ENCODE measurements at places on chromosomes 7 and 10. TPM values are rescaled to one million over a fixed set of nuclear protein-coding genes. Genes with fewer than 3 reads are reported as not detected.
A peak's percentile ranks its signal among the peaks of the same experiment; 100 is the strongest.

DNA sequence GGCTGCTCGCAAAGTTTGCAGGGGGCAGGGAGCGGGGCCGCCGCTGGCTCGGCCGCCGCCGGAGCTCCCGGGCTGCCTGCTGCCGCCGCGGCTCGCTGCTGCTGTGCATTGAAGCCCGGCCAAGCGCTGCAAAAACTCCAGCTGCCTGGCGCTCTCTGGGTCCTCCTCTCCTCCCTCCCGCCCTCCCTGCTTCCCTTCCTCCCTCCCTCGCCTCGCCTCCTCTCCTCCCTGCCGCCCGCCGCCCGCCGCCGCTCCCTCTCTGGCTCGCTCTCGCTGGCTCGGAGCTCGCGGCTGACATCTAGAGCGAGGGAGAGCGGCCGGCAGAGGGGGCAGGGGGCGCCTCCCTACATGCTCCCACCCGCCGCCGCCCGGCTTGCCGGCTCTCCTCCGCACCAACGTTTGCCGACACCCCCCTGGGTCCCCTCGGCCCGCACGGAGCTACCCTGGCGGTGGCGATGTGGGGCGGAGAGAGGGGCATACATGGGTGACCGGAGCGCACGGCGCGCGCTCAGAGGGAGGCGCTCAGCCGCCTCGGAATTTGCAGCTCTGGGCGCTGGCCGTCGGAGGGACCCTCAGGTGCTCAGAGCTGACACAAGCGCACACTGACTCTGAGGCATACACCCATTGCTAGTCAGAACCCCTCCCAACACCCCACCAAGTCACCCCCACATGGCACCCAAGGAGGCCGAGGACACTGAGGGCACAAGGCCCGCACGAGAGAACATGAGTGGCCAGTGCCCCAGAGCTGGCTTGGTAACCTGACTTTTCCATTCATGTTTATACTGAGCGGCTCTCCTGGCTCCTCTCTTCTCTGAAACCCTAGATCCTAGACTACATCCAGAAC lies 1.2 kb upstream of the PLXNA4 start:
- DNase-seq, result peak; percentile 70

- DNase-seq, result no peak
Measured at GRCh38 chr10:972763-973162, 15.5 kb upstream of the GTPBP4 start.

GRCh38 chr10:70672165-70673042 lies at the start of gene ADAMTS14:
Gene ADAMTS14, plus strand, starts transcription at chr10:70672506. Its CDS starts 297 bp downstream, at chr10:70672803.
- no peak for DNase-seq

GRCh38 chr7:149713731-149714068 lies 59.7 kb downstream of the ZNF467 start:
- no peak for DNase-seq

DNA sequence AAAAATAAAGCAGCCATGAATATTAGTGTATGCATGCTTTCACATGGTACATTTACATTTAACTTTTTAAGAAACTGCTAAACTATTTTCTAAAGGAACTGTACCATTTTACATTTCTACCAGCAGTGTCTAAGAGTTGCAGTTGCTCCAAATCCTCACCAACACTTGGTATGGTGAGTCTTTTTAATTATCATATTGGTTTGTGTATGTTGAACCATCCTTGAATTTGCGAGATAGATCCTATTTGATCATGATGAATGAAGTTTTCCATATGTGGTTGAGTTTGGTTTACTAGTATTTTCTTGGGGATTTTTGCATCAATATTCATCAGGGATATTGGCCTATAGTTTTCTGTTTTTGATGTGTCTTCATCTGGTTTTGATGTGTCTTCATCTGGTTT lies 1057.2 kb downstream of the LRMDA start:
- DNase-seq, result no peak

DNA sequence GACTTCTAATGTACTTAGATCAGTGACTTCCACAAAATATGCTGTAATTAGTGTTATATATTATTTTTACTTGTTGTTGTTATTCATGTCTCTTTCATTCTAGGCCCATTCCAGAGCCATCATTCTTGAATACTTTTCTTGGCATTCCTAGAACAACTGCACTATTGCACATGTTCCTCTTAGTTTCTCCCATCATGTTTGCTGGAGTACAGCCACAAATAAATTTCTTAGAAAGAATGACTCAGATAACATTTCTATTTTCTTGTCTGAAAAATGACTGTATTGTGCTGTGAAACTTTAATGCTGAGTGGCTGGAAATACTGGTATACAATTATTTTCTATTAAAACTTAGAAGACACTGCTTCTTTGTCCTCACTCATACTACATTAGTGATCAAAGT lies 651.0 kb upstream of the STEAP1 start:
- DNase-seq, result no peak

DNA sequence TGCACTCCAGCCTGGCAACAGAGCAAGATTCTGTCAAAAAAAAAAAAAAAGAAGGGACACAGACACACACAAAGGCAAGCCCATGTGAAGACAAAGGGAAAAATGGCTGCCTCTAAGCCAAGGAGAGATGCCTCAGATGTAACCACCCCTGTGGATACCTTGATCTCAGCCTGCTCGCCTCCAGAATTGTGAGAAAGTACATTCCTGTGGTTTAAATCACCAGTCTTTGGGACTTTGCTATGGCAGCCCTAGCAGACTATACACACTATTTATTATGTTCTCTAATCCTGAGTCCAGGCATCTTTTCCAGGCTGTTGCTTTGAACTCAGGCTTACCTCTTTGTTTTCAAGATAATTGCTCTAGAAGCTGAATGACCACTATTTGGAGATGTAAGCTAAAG lies 494.3 kb downstream of the GALNT17 start:
- DNase-seq, result no peak

GRCh38 chr10:62084451-62084850 lies 183.0 kb downstream of the ARID5B start:
- DNase-seq, result peak; percentile 39

GRCh38 chr10:117168729-117169128 lies 28.6 kb upstream of the KCNK18 start:
- DNase-seq, result no peak

DNA sequence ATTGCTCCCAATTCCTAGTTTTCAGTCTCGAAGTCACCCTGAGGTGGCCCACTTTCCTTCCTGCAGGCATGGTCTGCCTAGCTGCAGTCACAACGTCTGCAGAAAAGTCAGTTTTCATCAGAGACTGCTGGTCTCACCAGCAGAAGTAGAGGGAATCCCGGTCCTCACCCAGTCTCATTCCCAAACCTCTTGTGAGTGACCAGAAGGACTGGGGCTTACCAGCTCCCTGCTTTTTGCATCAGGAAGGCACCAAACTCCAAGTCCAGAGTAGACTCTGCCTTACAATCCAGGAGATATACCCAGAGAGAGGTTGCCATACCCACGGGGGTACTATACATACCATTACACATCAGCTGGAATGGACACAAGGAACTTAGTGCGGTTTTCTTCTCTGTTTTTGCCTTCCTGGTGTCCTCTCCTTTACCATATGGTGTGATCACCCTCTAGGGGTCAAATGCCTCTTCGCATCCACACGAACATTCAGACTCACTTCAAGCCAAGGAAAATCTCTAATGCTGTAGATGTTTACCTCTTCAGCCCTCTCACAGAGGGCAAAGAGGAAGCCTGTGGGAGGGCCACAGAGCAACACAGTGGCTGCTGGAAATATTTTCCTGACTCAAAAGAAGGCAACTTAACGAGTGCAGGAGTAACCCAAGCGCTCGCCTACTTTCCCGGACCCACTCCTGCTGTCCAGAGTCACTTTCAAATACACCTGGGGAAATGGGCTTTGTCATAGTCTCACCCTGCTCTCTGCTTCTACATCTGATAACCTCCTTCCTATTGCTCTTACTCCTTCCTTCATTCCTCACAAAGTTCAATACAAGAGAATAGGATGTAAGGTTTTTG lies 220.9 kb downstream of the C7orf25 start:
- DNase-seq, result peak; percentile 47

- DNase-seq, result peak; percentile 99
Measured at GRCh38 chr10:112958275-112958995, 8.4 kb downstream of the TCF7L2 start.

GRCh38 chr7:93115796-93116195 lies 2.0 kb downstream of the SAMD9 start:
- no peak for DNase-seq

DNA sequence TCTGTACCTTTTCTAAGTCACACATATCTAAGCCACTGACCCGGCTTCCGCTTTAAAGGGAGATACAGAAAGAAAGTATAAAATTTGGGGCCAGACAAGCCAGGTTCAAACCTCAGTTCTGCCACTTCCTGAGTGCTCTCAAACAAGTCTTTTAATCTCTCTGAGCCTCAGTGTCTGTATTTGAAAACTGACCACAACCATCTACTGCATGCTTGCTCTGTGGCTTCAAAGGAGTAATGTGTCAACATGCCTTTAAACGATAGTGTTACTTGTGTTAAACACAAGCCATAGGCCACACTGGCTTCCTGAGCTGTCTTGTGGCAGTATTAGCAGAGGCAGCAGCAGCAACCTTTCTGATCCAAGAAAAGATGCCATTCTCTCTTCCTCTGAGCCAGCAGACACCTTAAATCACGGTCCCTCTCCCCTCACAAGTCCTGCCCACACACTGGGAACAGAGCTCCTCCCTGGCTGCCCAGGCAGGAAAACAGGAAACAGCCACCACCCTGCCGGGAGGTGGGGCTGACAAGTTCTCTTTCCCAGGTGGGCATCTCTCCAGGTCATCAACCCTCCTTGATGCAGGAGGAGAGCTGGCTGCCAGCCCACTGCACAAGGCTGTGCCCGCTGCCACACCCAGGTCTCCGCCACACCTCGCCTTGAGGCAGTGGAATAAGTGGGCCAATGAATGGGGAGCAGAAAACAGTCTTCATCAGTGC lies 10.7 kb downstream of the HIP1 start:
- no peak for DNase-seq

DNA sequence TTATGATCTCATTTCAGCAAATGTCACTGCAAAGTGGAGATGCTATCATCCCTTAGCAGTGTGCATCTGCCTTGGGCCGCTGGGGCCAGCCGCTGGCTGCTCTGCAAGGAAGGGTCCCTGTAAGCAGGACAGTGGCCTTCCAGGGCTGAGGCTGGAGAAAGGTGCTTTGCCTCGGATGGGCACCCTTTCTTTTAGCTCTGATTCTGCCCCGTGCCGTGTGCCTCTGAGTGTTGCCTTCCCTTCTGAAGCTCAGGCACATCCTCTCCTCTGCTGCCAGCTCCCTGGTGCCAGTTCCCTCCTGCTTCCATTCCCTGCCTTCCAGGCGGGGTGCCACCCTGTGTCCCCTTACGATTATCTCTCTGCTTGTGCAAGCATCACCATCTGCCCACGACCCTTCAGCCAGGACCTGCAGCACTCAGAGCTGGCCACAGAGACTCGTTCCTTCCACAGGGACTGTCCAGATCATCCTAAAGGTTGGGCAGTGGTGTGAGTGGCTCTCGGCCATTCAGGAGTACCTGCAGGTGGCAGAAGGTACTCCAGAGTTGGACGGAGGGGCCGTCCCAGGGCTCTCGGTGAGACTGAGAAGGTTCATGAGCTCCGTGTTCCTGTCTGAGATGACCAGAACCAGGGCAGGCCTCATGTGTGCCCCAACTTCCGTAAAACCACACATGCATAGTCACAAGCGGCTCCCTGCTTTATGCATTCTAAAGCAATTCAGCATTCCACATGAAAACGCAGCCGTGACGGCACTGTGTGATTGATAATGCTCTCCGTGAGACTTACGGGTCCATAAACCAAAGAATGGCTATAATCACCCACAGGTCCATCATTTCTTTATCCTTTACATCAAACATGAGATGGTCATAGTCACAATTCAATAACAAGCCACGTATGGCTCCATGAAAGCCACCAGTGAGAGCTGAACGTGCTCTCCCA lies 371.4 kb downstream of the DNAJB6 start:
- DNase-seq, result no peak

DNA sequence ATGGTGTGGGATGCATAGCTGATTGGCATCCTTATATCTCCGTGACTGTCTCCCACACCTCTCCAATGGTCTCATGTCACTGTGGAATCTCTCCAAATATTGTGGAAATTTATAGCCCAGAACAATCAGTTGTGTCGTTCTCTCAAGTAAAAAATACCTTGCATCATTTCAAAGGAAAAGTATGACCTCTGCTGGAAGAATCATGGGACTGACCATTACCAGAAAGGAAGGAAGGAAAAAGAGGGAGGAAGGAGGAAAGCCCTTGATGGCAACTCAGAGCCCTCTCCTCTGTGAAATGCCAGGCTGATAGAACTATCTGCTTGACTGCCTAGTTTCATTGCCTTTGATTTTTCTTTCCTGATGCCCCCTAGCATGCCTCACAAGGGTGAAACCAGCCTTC lies 76.3 kb downstream of the FOXI2 start:
- no peak for DNase-seq

DNA sequence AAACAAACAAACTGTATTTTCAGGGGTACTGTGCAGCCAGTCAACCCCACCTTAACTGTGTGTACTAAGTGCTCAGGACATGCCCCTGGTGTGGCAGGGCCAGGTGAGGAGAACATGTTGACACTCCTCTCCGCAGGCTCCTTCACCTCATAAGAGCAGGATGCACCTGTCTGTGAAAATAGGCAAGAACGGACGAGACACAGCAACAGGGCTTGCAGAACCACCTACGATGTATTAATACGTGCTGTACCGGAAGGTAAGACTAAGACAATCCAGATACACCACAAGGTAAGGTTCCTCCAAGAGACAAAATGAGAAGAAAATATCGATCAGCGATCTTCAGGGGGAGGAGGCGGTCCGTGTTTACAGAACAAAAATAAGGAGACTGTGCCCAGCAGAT lies 65.8 kb upstream of the CAMK2B start:
- no peak for DNase-seq

DNA sequence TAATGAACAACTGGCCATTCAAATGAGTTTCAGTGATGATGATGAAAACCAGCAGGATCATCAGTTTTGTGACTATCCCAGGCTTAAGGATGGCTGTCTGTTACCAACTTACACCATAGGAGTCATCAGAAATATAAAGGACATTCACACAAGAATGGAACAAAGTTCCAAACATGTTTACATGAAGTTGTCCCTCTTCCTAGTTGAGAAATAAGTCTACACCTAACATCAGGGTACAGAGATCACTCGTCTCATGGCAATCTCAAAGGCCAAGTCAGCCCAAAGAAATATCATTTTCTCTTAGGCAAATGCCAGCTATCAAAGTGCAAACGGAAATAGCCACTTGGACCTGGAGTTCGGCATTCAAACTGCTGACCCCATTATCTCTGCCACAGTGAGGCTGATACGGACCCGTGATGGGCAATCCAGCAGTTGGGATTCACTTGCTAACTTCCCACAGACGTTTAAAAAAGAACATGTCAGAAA lies 53.0 kb downstream of the CREB3L2 start:
- DNase-seq, result no peak

The CACNA2D1 gene
- total RNA-seq, result 54.4 TPM

The ZNF488 gene
- total RNA-seq, result 0.10 TPM

The HEPACAM2 gene
- 0.89 TPM for total RNA-seq

The CYP3A4 gene
- 2.6 TPM for total RNA-seq

The DPY19L1 gene
- total RNA-seq, result 20.6 TPM

The CALD1 gene
- 196 TPM for total RNA-seq

The ITPRID1 gene
- 1.8 TPM for total RNA-seq
